ENCODE measurements at places on chromosomes 4 and X.

DNA sequence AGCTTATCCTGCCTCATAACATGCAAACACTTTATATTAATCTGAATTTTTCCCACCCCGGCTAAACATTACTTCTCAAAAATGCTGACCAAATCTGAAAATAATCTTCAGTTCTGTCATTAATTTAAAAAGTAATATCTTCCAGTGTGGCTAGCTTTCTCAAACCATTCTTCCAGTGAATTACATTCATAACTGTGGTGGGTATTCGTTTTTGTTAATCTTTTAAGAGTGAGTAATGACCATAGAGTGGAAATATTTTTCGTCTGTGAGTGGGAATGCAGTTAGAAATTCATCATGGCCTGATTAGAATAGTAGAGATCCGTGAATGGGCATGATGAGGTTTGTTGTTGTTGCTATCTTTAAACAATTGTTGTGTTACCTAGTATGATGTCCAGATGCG lies 138.6 kb upstream of the SFRP2 start:
- DNase-seq: no peak

DNA sequence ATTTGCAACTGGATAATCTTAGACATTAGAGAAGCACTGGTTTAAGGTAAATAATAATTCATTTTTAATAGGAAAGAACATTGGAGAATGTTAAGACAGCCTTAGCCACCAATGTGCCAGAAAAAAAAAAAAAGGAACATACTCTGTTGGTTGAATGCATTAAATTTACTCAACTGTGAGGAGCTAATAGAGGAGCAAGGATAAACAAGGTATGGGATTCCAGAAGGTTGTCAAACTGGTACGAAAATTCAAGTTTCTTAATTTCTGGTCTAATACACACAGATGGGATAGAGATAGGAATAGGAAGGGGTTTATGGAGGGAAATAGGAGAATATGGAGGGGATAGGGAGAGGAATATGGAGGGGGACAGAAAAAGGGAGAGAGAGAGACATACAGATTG lies 1096.6 kb downstream of the ARAP2 start:
- DNase-seq: no peak

DNA sequence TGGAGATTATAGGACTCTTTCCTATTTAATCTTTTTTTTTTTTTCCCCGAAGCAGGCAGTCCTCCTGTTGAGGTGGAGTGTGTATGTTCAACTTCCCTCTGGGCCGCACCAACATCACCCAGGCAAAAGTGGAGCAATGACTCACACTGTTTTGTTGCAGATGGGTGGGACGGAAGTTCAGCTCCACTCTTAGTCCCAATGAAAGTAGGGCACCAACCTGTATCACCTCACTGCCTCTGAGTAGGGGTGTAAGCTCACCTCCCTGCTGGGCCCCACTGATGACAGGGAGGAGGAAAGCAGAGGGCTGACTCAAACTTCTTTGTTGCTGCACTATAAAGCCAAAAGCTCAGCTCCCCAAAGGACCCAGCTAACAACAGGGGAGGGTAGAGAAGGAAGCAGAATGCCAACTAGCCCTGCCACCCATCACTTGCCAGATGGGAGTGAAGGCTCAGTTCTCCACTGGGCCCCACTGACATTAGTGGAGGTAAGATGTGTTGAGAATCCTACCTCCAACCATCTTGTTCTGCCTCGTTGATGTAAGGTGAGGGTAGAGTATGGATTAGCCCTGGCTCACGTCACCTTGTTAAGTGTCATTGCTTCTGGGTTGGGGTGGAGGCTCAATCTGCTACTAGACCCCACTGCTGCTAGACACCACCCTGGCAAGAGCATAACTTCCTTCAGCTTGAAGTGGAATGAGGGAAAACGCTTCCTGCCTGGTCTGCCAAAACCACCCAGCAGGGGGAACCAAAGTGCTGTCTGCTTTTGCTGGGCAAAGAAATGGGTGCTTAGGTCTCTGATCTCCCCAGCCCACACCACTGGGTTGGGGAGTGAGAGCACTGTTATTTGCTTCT lies 14.1 kb downstream of the RPS6KA3 start:
- DNase-seq: no peak

DNA sequence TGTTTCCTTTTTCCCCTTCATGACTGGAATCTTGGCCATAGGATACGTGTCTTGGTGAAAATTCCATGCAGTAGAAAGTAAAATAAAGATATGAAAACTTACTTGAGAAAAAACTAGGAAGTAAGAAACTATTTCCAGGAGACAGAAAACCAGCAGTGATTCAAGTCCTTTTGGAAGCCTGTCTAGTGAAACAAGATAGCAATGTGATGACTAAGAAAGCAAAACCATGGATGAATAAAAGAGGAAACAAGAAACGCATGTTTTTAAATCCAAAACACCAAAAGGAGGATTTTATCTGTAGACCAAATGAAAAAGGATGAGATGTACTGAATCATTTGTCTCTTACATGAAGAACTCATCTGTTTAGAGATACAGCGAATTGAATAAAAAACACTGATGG lies 1430.0 kb downstream of the ARAP2 start:
- DNase-seq: no peak
